ENCODE measurements at places on chromosomes 7 and 10.

- DNase-seq = no peak
Observed at GRCh38 chr7:12493863-12494686, 76.4 kb upstream of the SCIN start.

DNA sequence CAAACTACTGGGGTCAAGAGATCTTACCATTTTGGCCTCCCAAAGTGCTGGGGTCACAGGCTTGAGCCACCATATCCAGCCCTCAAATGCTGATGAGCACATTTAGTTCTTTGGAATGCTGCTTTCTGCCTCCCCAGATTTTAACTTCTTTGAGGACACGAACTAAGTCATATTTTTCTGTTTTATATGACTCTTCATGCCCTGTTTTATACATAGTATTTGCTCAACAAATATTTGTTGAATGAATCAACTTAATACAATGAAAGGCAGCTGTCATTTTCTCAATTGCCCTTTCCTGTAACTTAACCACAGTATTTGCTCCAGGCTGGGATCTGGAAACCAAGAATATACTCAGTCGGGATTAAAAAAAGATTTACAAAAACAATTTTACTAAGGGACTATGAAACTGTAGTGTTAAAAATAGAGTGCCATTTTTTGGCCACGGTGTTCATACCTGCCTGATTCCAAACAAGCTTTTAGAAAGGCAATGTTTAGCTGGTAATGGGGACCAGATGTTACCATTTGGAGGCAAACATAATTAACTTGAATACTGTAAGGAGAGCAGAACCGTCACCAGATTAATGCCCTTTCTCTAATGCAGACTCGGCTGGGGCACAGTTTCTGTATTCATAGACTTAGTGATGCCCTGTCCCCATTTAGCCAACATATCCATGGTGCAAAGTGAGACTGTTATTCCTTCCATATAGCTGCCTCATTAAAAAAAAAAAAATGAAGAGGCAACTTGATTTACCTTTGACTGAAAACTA, 117.6 kb downstream of the NRP1 start:
- DNase-seq = no peak

DNA sequence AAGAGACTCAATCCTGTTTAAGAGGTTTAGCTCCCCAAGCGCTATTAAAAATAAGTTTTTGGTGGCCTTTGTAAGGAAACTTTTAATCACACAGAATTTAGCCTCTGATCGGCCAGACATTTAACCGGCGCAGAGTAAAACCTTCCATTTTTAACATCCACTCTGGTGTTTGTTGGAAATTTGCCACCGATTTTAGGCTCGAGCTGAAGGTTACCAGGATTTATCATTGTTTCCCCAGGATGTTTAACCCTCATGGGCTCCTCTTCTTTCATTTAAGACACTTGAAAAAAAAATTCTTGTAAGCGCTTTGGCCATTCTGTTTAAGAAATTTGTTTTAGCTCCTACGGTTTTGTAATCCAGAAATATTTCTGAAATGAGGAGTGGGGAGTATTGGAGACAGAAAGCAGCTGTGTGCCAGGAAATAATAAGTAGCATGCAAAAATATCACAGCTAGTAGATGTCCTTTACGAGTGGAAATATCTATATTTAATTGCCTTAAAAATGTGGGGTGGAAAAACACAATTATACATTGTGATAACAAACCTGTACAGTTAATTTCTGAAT, 3.4 kb downstream of the NEUROD6 start:
- no peak for DNase-seq

DNA sequence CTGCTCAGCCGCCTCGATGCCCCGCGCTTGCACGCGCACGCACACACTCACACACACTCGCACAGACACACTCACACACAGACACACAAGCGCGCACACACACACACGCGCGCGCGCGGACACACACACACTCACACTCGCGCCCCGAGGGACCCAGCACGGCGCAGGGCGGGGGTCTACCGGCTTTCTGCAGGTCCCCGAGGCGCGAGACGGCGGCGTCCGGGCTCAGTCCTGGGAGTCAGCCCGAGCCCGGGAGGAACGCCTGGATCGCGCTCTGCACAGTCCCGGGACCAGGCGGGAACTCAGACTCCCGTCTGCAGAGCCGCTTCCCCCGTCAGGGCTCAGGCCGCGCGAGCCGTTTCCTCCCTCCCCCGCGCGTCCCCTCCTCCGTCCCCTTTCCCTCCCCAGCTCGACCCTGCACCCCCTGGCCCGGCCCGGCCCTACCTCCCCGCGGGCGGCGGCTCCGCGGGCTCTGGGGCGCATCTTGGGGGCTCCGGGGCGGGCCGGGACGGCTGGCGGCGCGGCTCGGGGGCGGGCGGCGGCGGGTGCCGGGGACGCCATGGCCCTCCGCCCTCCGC, 464 bp downstream of the DENND2A start:
- DNase-seq = no peak

- DNase-seq = no peak
Observed at GRCh38 chr10:13213163-13213562, 21.0 kb downstream of the UCMA start.

GRCh38 chr10:123681285-123681684, 15.1 kb downstream of the GPR26 start:
- DNase-seq = no peak

All from NCI-H187 treated with DMSO at 0.1 percent for 48 hours (cell line).